Testis (tissue), 5 donors: ENCODE measurements at places on chromosomes 12 and 14. TPM values are rescaled to one million over a fixed set of nuclear protein-coding genes. Genes with fewer than 3 reads are reported as not detected.

ARMH4 gene
- 13.5 TPM for polyA plus RNA-seq

EML5 gene
- 4.2 TPM for polyA plus RNA-seq

KRT5 gene
- polyA plus RNA-seq = 2.6 TPM

MUCL1 gene
- 1.6 TPM for polyA plus RNA-seq

RIMBP2 gene
- polyA plus RNA-seq = 8.7 TPM

CLEC14A gene
- 11.4 TPM for polyA plus RNA-seq

HOTAIR gene
- 3.1 TPM for polyA plus RNA-seq

GABARAPL1 gene
- 67.7 TPM for polyA plus RNA-seq

REP15 gene
- 0.73 TPM for polyA plus RNA-seq

KCNK13 gene
- 26.2 TPM for polyA plus RNA-seq

VWF gene
- 68.3 TPM for polyA plus RNA-seq

PMEL gene
- 8.2 TPM for polyA plus RNA-seq

PAH gene
- polyA plus RNA-seq = 23.2 TPM

C12orf56 gene
- 21.8 TPM for polyA plus RNA-seq

TAS2R31 gene
- polyA plus RNA-seq = not detected

INHBC gene
- 2.1 TPM for polyA plus RNA-seq

HOXC6 gene
- 5.4 TPM for polyA plus RNA-seq

WIF1 gene
- 3.1 TPM for polyA plus RNA-seq

RDH12 gene
- 0.40 TPM for polyA plus RNA-seq

CCDC198 gene
- 3.8 TPM for polyA plus RNA-seq

SLC25A47 gene
- 0.78 TPM for polyA plus RNA-seq

SPRYD4 gene
- 2.6 TPM for polyA plus RNA-seq

TCL1A gene
- 13.7 TPM for polyA plus RNA-seq

CLEC2D gene
- polyA plus RNA-seq = 25.5 TPM

FAM90A1 gene
- polyA plus RNA-seq = 0.67 TPM

KRT72 gene
- polyA plus RNA-seq = 85.0 TPM

RNASE3 gene
- 1.4 TPM for polyA plus RNA-seq

CLEC4C gene
- polyA plus RNA-seq = 1.9 TPM

SCFD1 gene
- polyA plus RNA-seq = 43.3 TPM

PDE6H gene
- not detected for polyA plus RNA-seq

KRT78 gene
- polyA plus RNA-seq = 0.99 TPM

PTPRO gene
- polyA plus RNA-seq = 1.9 TPM

NYNRIN gene
- 22.0 TPM for polyA plus RNA-seq

NKX2-1 gene
- polyA plus RNA-seq = not detected

DIO3 gene
- 2.3 TPM for polyA plus RNA-seq

APEX1 gene
- polyA plus RNA-seq = 67.8 TPM

P2RX7 gene
- 3.0 TPM for polyA plus RNA-seq

GPR84 gene
- polyA plus RNA-seq = 0.58 TPM

GARIN6 gene
- polyA plus RNA-seq = 41.8 TPM

SERPINA3 gene
- polyA plus RNA-seq = 28.2 TPM

MORN3 gene
- 85.9 TPM for polyA plus RNA-seq

ATN1 gene
- 40.5 TPM for polyA plus RNA-seq

SYNE3 gene
- 8.3 TPM for polyA plus RNA-seq

PGF gene
- 5.4 TPM for polyA plus RNA-seq

PRIMA1 gene
- 7.3 TPM for polyA plus RNA-seq

FITM1 gene
- 3.7 TPM for polyA plus RNA-seq

NRXN3 gene
- polyA plus RNA-seq = 3.9 TPM

CAPZA3 gene
- polyA plus RNA-seq = 210 TPM

MRPL52 gene
- polyA plus RNA-seq = 77.0 TPM

GALNT16 gene
- 11.1 TPM for polyA plus RNA-seq

TMEM119 gene
- 17.1 TPM for polyA plus RNA-seq

CLEC2A gene
- polyA plus RNA-seq = not detected
